ENCODE measurements at places on chromosomes 7 and 10.

DNA sequence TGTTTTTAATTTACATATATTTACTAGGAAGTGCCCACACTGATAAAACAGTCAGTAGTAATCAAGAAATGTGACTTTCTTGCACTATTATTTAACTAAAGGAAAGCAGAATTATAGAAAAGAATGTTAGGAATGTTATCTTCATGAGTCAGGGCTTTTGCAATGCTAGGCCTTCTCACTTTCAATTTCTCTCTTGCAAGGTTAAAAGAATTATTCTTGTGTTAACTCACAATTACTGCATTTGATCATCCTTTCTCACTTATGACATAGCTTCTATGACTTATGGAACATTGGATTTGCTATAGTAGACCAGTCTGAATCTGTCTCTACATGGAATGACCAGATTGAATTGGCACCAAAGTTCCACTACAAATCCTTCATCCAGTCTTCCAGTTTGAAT, 192.4 kb downstream of the SDK1 start:
- no peak for DNase-seq

DNA sequence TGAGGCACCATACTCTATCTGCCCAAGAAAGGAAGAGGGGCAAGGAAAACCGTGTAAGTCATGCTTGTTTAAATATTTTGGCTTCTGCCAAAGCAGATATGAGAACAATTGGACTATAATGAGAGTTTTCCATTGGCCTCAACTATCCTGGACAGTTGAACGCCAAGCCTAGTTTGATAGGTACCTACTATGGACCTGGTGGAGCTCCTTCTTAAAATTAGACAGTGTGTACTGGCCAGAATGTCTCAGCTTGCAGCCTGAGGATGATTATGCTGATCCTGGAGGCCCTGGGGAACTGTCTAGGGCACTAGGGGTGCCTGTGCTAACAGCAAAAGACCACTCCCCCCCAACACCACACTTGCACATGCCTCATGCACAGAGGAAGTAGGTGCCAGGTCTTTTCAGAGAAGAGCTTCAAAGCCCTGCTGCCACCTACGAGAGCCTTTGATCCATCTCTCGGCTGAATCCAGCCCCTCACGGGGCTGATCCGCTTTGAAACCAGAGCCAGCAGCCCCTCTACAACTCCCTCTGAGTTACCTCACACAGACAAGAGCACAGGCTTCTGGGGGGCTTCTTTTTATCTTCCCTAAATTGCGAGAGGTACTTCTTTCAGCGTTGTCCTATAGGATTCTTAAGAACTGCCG, 473.8 kb upstream of the GALNT17 start:
- no peak for DNase-seq

- no peak for DNase-seq
Measured at GRCh38 chr10:29622382-29622922, 12.3 kb downstream of the SVIL start.

DNA sequence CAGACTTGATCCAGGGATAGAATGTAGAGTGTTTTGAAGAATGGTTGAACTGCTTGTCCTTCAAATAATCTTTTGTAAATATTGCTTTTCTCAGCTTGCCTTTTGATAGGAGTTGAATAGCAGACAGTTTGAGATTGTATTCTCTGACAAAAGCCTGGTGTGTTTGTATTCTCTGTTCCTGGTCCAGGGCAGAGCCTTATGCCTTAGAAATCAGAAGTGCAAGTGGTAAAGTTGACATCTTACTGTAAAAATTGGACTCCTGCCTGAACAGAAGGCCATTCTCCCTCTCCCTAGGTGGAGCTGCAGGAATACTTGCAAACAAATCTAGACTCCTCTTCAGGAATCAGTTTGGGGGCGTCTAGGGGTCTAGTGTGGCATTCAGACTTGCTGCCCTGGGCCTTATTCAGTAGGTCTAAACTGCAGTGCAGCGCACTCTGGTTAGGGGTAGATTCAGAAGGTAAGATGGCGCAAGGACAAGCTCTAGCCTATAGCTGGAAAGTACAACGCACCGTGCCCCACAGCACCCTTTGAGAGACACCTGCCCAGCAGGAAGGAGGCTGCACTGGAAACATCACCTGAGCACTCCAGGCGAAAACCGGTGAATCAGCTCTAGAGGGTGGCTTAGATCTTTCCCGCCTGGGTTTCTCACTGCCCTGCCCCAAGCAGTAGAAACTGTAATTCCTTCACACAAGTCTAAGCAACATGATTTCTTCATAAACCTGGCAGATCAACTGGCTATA, 608.5 kb upstream of the GALNT17 start:
- no peak for DNase-seq

DNA sequence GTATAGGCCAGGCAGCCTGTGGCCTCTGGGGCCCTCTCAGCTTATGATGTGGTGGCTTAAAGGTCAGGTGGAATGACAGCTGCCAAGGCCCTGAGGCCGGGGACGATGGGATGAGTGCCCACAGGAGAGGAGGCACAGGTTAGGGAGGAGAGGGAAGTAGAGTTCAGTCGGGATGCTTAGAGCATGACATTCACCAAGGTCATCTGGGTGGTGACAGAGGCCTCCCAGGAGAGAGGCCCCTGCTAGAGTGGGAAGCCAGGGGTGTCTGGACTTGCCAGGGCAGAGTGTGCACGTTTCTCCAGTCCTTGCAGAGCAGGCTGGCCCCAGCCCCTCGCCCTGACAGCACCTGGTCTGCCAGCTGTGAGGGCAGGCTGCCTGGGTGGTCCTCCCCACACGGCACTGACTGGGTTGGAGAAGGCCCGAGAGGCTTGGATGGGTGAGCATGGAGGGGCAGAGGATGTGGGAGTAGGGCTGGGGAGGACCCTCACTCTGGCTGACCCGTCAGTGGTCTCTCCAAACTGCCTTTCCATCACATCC, 1.5 kb downstream of the CALHM1 start:
- DNase-seq = no peak

- DNase-seq = no peak
Measured at GRCh38 chr10:126561921-126562680, 108.4 kb downstream of the C10orf90 start.

DNA sequence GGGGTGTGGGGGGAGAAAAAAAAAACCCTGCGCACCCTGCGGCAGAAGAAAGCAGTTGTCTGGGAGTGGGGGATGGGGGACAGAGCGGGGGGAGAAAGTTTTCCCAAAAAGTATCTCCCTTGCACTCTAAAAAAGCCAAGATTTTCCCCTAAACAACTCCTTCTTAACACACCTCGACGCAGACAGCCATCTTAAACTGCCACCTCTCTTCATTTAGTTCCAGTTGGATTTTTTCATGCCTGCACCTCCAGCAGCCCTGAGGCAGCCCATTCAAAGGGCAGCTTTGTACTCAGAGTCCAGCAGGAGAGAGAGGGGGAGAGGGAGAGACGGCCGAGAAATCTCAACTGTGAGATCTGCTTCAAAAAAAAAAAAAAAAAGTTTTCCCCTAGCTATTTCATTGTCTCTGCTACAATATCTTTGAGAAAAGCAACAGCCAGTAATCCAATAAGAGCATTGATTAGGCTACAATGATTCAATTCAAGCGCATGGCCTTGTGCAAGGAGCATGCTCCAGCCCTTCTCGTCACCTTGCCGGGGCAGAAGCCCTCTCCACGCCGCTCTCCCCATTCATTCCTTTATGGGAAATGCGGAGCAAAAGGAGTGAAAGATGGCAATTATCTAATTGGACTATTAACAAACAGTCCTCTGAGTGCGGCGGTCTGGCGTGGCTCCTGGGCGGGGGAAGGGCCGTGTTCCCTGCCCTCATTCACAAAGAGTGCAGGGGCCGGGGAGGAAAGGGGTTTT, 939 bp upstream of the VAX1 start:
- DNase-seq = no peak

DNA sequence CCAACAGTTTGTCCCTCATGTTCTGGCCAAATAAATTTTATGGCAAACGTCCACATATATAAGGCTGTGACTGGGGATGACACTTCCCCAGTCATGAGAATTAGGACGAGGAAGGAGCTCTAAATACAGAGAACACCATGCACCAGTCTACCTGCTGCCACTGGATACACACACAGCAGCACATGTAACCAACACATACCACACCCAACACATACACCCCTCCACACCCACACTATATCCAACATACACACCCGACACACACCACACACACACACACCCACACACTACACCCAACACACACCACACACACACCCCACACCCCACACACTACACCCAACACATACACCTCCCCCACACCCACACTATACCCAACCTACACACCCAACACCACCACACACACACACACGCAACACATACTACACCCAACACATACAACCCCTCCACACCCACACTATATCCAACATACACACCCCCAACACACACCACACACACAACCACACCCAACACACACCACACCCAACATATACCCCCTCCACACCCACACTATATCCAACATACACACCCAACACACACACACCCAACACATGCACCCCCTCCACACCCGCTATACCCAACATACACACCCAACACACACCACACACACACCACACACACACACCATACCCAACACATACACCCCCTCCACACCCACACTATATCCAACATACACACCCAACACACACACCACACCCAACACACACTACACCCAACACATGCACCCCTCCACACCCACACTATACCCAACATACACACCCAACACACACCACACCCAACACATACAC, 74.1 kb downstream of the HIPK2 start:
- DNase-seq = no peak

DNA sequence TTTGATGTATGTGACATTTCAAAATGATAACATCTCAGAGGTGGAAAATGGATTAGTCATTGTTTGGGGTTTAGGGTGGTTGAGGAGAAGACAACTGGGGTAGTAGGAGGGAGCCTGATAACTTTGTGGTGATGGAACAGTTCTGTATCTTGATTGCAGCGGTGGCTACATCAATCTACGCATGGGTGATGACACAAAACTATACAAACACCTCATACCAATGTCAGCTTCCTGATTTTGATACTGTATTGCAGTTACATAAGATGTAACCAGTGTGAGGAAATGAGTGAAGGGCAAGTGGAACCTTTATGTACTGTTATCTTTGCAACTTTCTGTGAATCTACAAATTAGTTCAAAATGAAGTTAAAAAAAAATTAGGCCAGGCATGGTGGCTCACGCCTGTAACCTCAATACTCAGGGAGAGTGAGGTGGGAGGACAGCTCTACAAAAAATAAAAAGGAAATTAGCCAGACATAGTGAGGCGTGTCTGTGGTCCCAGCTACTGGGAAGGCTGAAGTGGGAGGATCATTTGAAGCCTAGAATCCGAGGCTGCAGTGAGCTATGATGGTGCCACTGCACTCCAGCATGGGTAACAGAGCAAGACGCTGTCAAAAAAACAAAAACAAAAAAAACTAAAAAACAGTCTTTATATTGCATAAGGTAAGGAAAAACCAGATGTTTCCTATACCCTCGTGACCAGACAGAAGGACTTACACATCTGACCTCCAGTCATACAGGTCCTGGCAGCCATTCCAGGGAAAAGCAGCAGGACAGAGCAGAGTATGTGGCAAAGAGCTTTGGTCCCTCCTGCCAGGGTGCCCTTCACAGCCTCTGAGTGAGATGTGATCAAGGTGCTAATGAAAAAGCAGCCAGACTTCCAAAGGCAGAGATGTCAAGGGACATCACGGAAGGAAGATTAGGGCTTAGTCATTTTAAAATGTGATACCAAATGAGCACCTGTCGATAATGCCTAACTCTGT, 50.8 kb downstream of the CYTH3 start:
- no peak for DNase-seq

GRCh38 chr10:73413108-73413527, 740 bp downstream of the ANXA7 start:
- DNase-seq = peak; percentile 15

DNA sequence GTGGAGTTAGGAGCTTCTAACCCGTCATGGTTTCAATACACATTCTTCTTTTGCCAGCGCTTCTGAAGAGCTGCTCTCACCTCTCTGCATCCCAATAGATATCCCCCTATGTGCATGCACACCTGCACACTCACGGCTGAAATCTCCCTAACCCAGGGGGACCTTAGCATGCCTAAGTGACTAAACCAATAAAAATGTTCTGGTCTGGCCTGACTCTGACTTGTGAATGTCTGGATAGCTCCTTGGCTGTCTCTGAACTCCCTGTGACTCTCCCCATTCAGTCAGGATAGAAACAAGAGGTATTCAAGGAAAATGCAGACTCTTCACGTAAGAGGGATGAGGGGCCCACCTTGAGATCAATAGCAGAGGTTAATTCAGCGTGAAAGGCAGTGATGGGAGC, 22.4 kb downstream of the PRSS2 start:
- no peak for DNase-seq

DNA sequence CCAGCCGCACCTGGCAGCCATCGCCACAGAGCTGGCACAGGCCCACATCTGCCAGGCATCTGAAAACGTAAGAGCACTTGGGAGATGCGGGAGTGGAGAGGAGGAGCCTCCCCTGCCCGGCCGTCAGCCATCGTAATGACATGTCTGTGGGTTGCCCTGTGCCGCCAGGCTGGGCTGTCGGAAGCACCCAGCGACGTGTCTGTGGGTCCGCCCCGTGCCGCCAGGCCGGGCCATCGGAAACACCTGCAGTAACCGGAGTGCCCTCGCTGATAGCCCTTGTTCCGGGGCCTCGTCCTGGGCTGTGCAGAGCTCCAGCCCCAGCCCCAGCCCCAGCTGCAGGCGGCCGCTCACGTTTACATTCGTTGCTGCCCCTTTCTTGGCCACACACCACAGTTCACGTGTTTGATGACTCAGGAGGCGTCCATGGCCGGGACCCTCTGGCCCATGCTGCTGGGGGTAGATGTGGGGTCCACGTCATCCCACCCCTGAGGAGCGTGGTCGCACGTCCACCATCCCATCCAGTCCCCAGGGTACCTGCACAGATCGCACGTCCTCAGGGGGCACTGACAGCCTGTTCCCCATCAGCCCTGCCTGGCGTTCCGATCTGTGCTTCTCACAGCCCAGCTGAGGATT, 30.0 kb upstream of the PRKAR1B start:
- DNase-seq = no peak

DNA sequence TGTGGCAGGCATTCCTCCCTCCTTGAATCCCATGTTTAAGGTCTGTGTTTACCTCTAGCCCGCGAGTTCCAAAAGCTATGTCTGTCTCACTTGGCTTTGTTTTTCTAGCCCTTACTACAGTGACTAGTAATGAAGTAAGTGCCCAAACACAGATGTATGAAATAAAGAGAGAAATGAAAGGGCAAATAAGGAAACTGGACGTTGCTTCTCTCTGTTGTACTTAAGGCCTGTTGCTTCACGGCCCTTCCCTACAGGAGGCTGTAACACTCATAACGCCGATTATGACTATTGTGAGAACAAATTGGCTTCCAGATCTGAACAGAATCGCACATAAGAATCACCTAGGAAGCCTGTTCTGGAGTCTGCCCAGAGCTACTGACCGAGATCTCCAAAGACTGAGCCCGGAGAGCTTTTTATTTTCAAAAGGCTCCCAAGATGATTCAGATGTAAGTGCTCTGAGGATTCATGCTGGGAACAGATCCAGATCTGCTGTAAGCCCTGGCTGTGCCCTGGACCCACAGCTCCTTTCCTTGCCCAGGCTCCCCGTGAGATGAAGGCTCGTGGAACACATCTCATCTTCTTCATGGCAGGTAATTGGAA, 432.6 kb downstream of the SDK1 start:
- no peak for DNase-seq

All from activated T-helper 1 cell treated with Interleukin-2 at 50 U/mL for 16 hours (primary cell).